ENCODE measurements at places on chromosomes 3 and 15.
A peak's percentile ranks its signal among the peaks of the same experiment; 100 is the strongest.

DNA sequence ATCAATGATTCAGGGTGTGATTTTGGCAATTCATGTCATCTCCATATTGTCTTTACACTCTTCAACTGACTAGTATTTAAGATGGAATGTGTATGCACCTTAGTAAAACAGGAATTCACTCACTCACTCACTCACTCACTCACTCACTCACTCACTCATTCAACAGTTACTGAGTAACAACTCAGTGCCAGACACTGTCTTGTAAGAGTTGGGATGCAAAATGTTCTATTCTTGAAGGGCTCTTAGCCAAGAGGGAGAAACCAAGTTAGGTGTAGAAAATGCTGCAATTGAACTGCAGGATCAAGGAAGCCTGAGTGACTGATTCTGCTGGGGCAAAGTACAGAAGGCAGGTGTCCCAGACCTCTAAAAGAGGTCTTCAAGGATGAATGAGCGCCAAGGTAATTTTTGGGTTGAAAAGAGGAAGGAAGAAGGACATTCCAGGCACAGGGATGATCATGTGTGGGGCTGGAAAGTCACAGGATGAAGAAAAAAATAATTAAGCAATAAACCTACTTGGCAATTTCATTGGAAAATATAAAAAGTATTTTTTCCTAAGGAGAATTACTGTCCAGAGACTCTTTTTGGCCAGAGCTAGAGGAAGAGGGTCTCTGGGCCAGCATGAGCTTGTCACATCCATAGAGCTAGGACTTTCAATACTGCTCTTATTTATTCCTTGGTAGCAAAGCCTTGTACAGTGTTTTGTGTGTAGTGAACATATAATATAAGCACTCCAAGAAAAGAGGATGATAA, 58.9 kb upstream of the ETV5 start:
- DNase-seq = no peak

- no peak for DNase-seq
Observed at GRCh38 chr15:42193383-42193782, 14.7 kb downstream of the VPS39 start.

DNA sequence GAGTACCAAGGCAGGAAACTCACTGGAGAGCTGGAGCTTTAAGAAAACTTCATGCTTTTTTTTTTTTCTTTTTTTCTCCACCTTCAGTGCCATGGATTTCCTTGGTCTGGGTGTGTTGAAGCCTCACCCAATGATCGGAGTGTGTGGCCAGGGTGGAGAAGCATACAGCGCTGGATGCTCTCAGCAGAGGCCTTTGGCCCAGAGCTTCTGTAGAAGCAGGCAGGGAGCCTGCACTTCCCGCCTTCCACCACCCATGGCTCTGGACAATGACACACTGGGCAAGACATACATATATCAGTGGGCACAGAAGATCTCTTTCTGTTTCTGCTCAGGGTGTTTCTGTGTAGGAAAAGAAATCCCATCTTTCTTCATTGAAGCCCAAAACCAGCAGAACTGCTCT, 55.8 kb upstream of the ACAD9 start:
- DNase-seq = no peak

DNA sequence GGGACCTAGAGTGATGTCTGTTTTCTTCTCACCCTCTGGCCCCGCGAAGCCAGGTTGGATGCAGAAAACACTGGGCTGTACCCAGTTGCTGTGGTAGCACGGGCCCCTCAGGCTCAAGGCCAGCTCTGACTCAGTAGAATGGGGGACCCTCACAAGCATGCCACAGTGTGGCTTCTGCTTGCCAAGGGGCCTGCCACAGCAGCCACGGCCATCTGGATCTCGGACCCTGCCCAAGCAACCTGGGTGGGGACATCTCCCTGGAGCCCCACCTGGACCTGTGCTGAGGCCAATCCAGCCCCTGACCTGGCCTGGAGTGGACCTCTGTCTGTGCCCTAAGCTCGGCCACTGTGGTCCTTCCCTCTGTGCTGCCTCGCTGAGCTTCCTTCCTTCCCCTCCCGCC, 59.0 kb downstream of the MGLL start:
- DNase-seq = no peak

- DNase-seq = no peak
Observed at GRCh38 chr3:12234906-12235305, 54.0 kb upstream of the PPARG start.

DNA sequence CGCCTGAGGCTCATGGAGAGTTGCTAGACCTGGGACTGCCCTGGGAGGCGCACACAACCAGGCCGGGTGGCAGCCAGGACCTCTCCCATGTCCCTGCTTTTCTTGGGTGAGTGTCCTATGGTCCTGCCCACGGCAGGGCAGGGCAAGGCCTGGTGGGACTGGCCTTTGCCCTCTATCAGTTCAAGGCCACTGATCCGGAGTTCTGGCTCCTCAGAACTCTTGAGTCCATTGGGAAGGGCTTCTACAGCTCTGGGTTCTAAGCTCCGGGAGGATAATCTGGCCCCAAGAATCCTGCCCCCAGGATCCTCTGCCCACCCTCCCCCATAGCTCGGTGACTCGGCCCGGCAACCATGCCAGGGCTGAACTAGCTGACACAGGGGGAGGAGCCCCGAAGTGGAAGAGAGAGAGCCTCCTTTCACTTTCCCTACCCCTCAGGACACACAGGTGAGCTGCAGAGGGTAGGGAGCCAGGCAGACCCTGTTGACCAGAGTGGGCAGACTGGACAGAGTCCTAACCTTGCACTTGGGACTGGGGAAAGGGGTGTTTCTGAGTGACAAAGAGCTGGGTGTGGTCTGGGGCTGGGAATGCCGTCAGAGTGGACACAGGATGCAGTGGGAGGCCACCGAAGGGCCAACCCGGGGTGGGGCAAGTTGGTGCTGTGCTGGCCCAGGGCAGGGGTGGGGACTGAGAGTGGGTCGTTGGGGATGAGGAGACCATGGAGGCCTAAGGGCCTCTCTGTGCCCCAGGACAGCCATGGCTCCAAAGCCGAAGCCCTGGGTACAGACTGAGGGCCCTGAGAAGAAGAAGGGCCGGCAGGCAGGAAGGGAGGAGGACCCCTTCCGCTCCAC, 664 bp downstream of the PARP3 start:
- no peak for DNase-seq

DNA sequence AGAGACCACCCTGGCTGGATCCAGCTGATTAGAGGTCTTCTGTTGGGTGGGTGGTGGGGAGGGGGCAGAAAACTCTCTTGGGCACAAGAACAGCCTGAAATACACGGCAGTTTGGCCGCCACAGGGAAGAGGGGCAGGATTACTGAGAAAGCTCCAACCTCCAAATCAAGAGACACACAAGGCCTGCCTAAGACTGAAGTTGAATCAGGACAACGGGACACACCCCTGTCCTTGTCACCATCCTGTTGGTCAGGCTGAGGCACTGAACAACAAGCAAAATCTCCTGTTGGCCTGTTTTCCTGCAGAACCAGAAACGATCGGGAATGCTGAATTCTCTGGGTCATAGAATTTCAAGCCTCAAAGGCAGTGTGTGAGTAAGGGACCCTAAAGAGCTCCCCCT, 247.8 kb downstream of the FAM43A start:
- no peak for DNase-seq

GRCh38 chr15:40782609-40783227, 12.9 kb downstream of the C15orf62 start:
- no peak for DNase-seq

- no peak for DNase-seq
Observed at GRCh38 chr15:93012786-93013185, 76.2 kb downstream of the RGMA start.

DNA sequence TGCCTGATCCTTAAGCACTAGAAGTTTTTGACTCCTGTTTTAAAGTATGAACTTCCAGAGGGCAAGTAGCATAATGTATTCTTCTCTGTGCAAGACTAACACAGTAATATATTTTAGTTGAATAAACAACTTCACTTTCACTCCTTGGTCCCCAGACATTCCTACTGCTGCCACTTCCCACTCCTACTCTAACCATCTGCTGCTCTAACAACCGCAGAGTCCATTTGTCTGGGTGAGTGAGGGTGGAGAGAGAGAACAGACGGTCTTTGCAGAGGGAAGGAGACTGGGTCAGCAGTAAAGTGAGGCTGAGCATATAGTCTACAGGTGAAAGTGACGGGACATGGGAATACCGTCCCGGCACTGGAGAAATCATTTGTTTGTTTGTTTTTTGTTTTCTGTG, 301.0 kb upstream of the SLCO3A1 start:
- no peak for DNase-seq

- DNase-seq = no peak
Observed at GRCh38 chr15:93362203-93362602, 273.2 kb upstream of the RGMA start.

GRCh38 chr3:9978710-9979305, 7.8 kb downstream of the EMC3 start:
- no peak for DNase-seq

DNA sequence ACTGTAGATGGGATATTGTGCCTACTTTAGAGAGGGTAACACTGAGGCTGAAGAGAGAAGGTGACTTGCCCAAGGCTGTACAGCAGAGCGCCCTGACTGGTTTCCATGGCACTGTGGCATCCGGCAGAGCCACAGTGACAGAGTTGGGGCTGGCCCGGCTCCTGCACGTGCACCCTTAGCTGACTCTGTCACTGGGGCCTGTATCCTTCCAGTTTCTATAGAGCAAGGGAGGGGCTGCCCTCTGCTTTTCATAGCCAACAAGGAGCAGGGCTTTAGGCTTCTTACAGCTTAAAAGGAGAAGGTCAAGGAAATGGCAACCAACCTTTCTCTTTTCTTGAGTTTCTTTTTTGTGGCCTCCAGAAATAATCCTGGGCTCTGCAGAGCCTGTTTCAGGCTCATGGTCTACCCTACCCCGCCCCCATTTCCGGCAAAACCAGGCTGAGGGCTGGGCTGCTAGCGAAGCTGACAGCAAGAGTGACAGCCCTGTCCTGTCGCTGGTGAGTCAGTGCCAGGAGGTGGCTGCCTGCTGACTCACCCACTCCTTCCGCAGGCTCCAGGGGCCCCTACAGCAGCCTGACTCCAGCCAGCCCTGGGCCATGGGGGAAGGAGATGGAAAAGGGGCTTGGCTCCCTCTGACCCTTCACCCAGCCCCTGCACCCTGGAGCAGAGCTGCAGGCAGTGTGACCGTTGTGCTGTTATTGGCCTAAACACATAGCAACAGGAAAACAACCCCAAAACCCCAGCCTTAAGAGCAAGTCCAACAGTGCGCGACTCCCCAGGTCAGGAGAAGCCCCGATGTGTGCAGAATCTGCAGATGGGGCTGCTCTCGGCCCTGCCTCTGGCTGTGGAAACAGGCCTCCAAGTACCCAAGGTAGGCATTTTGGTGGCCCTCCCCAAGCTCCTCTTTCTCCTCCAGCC, 29.8 kb downstream of the SLC6A6 start:
- peak; percentile 90 for DNase-seq

GRCh38 chr15:47794252-47794914, 77.1 kb downstream of the SEMA6D start:
- DNase-seq = no peak

DNA sequence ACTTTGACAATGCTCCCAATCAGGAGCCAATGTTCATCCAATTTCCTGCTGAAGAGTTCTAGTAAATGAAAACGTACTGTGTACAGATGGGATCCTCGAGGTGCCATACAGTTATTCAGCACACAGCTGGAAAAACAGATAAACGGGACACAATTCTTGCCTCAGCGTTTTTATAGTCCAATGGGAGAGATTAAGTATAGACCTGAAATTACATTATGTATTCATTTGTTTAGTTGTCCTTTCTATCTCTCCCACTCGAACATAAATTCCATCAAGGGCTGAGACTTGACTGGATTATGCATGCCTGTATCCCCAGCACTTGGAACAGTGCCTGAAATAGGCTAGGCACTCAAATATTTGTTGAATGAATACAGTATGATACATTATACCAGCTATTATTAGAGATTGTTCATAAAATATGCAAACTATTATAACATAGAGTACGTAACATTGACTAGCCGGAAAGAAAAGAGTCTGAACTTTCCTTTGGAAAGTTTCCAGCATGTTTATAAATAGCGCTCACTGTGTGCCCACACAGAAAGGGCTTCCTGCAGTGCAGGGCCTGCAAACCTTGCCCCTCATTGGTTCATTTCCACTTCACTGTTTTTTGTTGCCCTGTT, 27.4 kb upstream of the SNTN start:
- no peak for DNase-seq

DNA sequence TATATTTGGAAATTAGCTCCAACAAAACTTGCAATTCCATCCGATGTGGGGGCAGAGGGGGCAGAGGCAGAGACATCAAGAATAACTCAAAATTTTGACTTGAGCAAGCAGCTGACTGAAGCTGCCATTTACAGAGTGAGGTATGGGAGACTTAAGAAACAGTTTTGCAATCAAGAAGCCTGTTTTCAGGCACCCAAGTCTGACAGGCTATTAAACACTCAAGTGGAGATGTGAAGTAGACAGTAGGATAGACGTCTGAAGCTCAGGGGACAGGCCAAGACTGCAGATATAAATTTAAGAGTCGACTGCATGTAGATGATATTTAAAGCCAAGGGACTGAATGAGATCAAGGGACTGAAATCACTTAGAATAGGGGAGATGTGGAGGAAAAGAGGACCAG, 9.9 kb upstream of the SH3BP5 start:
- no peak for DNase-seq

DNA sequence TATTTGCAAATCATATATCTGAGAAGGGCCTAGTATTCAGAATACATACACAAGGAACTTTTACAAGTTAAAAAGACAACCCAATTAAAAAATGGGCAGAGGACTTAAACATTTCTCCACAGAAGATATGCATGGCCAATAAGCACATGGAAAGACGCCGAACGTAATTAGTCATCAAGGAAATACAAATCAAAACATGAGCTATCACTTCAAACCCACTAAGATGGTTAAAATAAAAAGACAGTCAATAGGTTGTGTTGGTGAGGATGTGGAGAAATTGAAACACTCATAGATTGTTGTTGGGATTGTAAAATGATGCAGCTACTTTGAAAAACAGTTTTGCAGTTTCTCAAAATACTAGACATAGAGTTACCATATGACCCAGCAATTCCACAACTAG, 61.2 kb upstream of the NEO1 start:
- DNase-seq = no peak

GRCh38 chr3:179788996-179789395, 136.2 kb downstream of the USP13 start:
- DNase-seq = no peak

DNA sequence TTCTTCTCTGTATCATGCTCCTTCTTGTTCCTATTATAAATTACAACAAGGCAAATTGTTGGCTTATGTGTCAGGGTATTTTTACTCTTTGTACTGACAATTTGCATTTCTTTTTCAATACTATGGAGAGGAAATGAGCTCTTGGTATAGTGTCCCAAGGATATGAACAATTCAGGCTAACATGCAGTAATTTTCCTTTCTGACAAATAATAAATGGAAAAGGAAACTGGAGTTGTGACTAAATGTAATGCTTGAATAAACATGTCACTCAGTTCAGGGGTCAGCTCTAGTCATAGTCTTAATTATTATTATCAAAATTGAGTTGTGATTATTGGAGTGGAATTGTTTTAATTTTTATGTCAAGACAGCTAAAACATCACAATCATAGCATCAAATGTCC, 256.0 kb upstream of the ZPLD1 start:
- no peak for DNase-seq

Measured in stimulated activated CD8-positive, alpha-beta memory T cell treated with anti-CD3 and anti-CD28 coated beads, Interleukin-4, amount 100 ng/mL, for 1 hour (primary cell).